ENCODE measurements at places on chromosomes 2 and 18. TPM values are rescaled to one million over a fixed set of nuclear protein-coding genes. Genes with fewer than 3 reads are reported as not detected.

GPBAR1 gene
- total RNA-seq = 1.7 TPM

TDRD15 gene
- not detected for total RNA-seq

FAM117B gene
- total RNA-seq = 10.5 TPM

C1GALT1C1L gene
- total RNA-seq = 0.39 TPM

AMER3 gene
- not detected for total RNA-seq

KIF5C gene
- 0.92 TPM for total RNA-seq

GPC1 gene
- total RNA-seq = 63.4 TPM

NCL gene
- 280 TPM for total RNA-seq

DLGAP1 gene
- total RNA-seq = 3.6 TPM

- H3K27me3 ChIP-seq = no peaks in the 10 kb centered on the region
- no peak overlapping the region for H3K27ac ChIP-seq
- no peaks in the 10 kb centered on the region for H3K36me3 ChIP-seq
- no peaks in the 10 kb centered on the region for H3K4me1 ChIP-seq
- DNase-seq = no peak
Measured at GRCh38 chr2:16141641-16141921, 201.2 kb downstream of the MYCN start.

DNA sequence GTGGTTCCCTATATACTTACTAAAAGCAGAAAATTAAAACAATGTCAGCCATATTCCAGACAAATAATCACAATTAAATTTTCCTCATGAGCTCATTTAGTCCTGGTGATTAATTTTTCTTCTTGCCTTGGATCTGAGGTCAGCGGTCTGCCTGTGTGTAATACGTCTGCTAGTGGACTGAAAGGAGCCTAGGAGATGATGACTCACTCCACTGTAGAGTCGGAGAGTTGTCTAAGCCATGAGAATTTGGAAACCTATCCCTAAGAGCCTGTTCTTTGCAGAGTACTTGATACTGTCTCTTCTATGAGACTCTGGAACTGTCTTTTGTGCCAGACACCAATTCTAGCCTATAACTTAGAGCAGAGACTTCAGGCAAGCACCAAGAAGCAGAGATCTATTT is 94.2 kb upstream of the RAB27B start:
- no peaks in the 10 kb centered on the region for H3K36me3 ChIP-seq
- no peaks in the 10 kb centered on the region for H3K27me3 ChIP-seq
- no peaks in the 10 kb centered on the region for H3K4me1 ChIP-seq
- no peak for DNase-seq

DNA sequence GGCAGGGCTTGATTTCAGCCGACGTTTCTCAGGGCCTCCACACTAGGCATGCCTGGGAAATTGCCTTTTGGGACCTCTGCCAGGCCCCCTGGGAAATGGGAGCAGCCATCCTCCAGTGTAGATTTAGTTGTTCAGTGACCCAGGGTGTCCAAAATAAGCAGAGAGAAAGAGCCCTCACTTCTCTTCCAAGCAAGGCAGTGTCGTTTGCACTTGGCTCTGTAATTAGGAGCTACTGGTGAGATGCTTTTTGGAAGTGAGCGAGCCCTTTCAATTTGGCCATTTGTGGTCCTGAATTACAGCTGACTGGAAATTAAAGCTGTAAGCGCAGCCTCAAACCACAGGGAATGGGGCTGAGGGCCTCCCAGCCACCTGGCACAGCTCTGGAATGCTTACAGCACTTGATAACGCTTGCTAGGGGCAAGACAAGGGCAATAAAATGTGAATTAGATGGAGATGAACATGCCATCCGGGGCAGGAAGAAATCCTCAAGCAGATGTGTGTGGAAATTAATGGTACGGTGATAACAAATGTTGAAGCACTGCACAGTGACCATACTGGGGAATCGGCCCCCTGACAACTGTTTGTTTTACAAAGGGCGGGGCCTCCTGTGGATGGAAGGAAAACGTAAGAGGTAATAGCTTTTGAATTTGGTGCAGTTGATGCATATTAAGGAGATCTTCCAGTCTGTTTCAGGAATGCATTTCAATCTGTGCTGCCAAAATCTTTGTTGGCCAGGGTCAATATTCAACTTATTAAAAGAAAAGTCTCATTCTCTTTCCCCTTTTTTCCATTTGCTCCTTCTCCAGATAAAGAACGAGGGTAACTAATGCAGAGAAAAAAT is 173.1 kb downstream of the UXS1 start:
- no peaks in the 10 kb centered on the region for H3K4me1 ChIP-seq
- no peaks in the 10 kb centered on the region for H3K36me3 ChIP-seq
- no peaks in the 10 kb centered on the region for H3K27me3 ChIP-seq
- no peak for DNase-seq
- no peak overlapping the region for H3K4me3 ChIP-seq
- no peak overlapping the region for H3K27ac ChIP-seq

DNA sequence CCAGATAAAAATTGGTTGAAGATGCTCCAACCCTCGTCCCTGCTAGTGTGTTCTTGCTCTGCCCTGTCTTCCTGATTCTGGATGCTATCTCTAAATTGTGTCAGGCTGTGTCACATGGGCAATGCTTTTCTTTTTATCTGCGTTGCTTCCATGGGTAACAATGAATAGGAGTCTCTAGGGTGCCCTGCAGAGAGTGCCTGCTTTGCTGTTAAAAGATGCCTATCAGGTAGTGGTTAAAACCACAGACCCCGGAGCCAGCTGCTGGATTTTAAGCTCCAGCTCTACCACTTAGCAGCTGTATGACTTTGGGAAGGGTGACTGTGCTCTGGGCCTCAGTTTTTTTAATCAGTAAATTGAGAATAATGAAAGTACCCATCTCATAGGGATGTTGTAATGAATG is 340.3 kb downstream of the PLCL1 start:
- no peaks in the 10 kb centered on the region for H3K27me3 ChIP-seq
- no peak overlapping the region for H3K27ac ChIP-seq
- H3K4me1 ChIP-seq = no peaks in the 10 kb centered on the region
- no peak for DNase-seq
- H3K4me3 ChIP-seq = no peak overlapping the region

DNA sequence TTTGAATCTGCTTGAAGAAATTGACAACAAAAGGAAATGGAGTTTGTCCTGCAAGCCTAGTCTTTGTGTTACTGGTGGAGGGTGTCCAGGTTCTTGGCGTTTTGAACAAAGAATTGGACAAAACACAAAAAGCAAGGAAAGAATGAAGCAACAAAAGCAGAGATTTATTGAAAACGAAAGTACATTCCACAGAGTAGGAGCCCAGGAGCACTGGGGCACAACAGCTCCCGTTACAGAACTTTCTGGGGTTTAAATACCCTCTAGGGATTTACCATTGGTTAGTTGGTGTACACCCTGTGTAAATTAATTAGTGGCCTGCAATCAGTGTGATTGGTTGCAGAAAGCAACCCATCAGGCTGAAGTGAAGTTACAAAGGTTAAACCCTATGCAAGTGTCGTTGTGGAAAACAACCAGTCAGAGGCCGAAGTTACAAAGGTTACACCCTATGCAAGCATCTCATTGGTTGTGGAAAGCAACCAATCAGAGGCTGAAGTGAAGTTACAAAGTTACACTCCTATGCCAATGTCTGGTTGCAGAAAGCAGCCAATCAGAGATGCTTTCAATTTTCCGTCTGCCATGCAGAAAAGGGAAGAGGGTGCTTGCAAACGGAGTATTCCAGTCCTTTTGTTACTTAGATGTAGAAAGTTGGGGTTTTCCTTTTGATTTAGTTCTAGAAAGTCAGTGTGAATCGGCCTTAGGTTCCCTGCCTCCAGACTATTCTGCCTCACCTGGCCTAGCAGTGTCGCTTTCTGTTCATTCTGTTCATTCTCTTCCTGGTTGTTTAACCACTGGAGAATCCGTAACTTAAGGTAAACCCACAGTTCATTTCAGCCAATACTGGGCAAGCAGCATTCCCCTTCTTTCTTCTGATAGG is 47.6 kb upstream of the PTH2R start:
- no peaks in the 10 kb centered on the region for H3K4me1 ChIP-seq
- no peak overlapping the region for H3K4me3 ChIP-seq
- no peaks in the 10 kb centered on the region for H3K27me3 ChIP-seq
- DNase-seq = no peak
- H3K36me3 ChIP-seq = peaks cover 21% of the 10 kb centered on the region
- peak overlapping the region; percentile 53 for H3K27ac ChIP-seq

GRCh38 chr2:237673130-237674001 is 46.0 kb downstream of the LRRFIP1 start:
- peaks cover 48% of the 10 kb centered on the region for H3K4me1 ChIP-seq
- H3K36me3 ChIP-seq = no peaks in the 10 kb centered on the region
- DNase-seq = peak; percentile 96

DNA sequence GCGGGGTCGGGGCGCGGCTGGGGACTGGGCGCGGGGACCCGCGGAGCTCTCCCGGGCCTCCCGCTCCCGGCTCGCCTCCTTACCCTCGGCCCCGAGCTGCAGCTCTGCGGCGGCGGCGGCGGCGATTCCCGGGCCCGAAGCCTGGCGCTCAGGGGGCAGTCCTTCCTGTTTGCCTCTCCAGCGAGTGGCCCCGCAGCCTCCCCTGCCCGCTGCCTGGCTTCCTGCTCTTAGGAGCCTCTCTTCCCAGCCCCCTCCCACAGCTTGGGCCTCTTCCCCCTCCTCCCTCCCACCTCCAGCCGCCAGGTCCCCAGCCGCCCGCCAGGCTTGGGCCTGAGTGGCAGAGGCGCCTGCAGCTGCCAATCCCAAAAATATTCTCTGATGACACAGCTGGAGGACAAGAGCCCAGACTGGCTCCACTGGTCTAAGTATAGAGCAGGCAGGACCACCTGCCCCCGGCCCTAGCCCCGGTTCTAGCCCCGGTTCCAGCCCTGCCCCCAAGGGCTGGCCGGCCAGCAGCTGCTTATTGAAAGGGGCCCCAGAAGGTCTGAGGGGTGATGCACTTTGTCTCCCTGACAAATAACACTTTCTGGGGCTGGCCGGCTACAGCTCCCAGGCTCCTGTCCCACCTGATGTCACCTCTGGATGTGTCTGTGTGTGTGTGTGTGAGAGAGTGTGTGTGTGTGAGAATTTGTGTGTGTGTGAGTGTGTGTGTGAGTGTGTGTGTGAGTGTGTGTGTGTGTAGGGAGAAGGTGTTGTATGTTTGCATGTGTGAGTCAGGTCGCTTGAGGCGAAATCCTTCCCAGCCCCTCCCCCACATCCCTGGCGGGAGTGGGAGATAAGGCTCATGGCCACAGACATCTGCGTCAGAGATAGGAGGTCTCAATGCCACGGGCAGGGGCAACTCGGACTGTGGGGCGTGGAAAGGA is at the start of gene OBSL1:
TSS of gene OBSL1 (minus strand) at position 229 of the 926 bp plus-strand sequence. CDS start 307 bp downstream, outside the sequence.
- H3K27me3 ChIP-seq = peaks cover 51% of the 10 kb centered on the region
- H3K27ac ChIP-seq = peak within 1 kb of the TSS; percentile 79
- peak within 1 kb of the TSS; percentile 47 for H3K4me3 ChIP-seq
- peaks cover 17% of the 10 kb centered on the region for H3K4me1 ChIP-seq
- H3K36me3 ChIP-seq = no peaks in the 10 kb centered on the region

- peaks cover 88% of the 10 kb centered on the region for H3K36me3 ChIP-seq
- no peaks in the 10 kb centered on the region for H3K27me3 ChIP-seq
- no peak overlapping the region for H3K4me3 ChIP-seq
- H3K4me1 ChIP-seq = no peaks in the 10 kb centered on the region
- H3K27ac ChIP-seq = no peak overlapping the region
Measured at GRCh38 chr2:86147793-86148192, 41.8 kb downstream of the PTCD3 start.

GRCh38 chr2:236665572-236666118 is 96.0 kb downstream of the ACKR3 start:
- H3K27me3 ChIP-seq = no peaks in the 10 kb centered on the region
- DNase-seq = no peak
- no peaks in the 10 kb centered on the region for H3K36me3 ChIP-seq

GRCh38 chr2:238510911-238511613 is 84.3 kb downstream of the ASB1 start:
- H3K4me1 ChIP-seq = no peaks in the 10 kb centered on the region
- DNase-seq = no peak
- no peak overlapping the region for H3K4me3 ChIP-seq
- H3K27ac ChIP-seq = no peak overlapping the region

GRCh38 chr2:235116885-235117492 is 165.2 kb downstream of the SH3BP4 start:
- H3K36me3 ChIP-seq = no peaks in the 10 kb centered on the region
- no peak overlapping the region for H3K27ac ChIP-seq
- peaks cover 6% of the 10 kb centered on the region for H3K27me3 ChIP-seq
- no peak overlapping the region for H3K4me3 ChIP-seq

DNA sequence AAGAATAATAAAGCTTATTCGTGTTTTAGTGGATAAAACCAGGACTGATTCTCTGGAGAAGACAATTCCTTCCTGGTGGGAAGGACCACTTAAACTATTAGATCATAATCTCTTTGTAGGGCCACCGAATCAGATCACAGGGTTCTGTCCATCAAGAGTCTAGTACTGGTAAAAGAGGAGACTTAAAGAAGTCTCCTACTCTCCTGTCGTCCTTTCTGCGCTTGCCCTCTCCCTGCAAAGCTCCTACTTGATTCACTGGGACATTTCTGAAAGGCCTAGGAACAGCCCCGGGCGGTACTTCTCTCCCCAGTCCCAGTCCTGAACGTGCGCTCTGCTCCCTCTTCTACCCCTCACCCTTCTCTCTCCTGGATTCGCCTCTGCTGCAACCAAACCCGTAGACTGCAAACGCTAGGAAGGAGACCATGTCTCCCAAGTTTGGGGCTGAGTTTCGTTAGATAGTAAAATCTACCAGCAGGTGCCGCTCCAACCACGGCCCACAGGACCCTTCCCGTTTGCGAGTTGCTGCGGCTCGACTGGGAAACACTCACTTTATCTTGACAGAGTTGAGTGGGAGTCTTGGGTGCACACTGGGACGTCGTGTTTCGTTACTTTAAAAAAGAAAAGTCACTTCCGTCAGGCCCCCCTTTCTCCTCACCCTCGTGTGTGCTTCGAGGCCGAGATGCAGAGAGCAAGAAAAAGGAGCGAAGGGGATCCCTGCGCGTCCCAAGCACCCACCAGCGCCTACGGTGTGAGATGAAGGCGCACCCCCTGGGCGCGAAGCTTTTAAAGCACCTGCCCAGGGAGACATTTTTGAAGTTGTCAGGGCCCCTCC is 923 bp downstream of the FIGLA start:
- no peaks in the 10 kb centered on the region for H3K36me3 ChIP-seq
- peaks cover 47% of the 10 kb centered on the region for H3K27me3 ChIP-seq
- no peak overlapping the region for H3K4me3 ChIP-seq
- H3K27ac ChIP-seq = no peak overlapping the region
- H3K4me1 ChIP-seq = no peaks in the 10 kb centered on the region

DNA sequence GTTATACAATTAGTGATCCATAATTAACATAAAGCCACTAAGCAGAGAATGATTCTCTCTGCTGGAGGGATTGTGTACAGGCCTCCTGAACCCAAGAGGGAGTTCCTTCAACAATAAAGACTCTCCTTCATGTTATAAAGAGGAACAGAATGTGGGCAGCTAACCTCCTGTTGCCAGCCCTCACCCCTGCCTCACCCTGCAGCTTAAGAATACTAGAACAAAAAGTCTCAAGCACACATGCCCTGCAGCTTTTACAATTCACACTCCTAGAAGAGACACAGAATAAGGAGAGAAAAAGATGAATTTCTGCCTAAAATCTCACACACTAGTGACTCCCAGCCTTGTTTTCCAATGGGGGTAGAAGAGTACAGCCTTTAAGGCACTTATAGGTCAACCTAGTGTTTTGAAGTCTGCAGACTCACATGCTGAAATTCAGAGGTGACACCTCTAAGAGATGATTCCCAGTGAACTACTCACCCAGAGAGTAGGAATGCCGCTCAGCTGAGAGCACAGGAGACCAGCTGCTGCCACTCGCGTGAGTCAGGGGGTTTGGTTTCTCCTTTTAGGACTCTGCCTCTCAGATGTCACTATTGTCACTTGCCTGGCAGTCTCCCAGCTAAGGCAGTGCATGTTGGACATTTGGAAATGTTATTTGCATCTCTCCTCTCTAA is 32.5 kb upstream of the IL1RL1 start:
- DNase-seq = no peak
- H3K27me3 ChIP-seq = no peaks in the 10 kb centered on the region
- no peak overlapping the region for H3K4me3 ChIP-seq
- H3K27ac ChIP-seq = no peak overlapping the region

- H3K4me3 ChIP-seq = no peak overlapping the region
- peaks cover 83% of the 10 kb centered on the region for H3K36me3 ChIP-seq
- DNase-seq = peak; percentile 43
- no peaks in the 10 kb centered on the region for H3K27me3 ChIP-seq
Measured at GRCh38 chr2:241228081-241228859, 39.8 kb downstream of the ANO7 start.
